ENCODE measurements at places on chromosomes 13 and 19.

GRCh38 chr19:23440207-23440606, 44.9 kb upstream of the ZNF91 start:
- no peak for DNase-seq

GRCh38 chr19:38736036-38736412, 8.2 kb downstream of the CAPN12 start:
- peak; percentile 74 for DNase-seq

- no peak for DNase-seq
Observed at GRCh38 chr19:11239377-11240000, at the start of gene ANGPTL8. ANGPTL8 (plus strand) TSS chr19:11239619; CDS start chr19:11239638, 19 bp downstream.

- no peak for DNase-seq
Observed at GRCh38 chr19:12787458-12787857, 3.8 kb upstream of the JUNB start.

GRCh38 chr19:54532528-54532927, 29.9 kb downstream of the LAIR2 start:
- peak; percentile 62 for DNase-seq

- no peak for DNase-seq
Observed at GRCh38 chr19:8194528-8195267, 14.5 kb upstream of the CERS4 start.

- DNase-seq = no peak
Observed at GRCh38 chr13:37657134-37657533, 58.6 kb upstream of the POSTN start.

DNA sequence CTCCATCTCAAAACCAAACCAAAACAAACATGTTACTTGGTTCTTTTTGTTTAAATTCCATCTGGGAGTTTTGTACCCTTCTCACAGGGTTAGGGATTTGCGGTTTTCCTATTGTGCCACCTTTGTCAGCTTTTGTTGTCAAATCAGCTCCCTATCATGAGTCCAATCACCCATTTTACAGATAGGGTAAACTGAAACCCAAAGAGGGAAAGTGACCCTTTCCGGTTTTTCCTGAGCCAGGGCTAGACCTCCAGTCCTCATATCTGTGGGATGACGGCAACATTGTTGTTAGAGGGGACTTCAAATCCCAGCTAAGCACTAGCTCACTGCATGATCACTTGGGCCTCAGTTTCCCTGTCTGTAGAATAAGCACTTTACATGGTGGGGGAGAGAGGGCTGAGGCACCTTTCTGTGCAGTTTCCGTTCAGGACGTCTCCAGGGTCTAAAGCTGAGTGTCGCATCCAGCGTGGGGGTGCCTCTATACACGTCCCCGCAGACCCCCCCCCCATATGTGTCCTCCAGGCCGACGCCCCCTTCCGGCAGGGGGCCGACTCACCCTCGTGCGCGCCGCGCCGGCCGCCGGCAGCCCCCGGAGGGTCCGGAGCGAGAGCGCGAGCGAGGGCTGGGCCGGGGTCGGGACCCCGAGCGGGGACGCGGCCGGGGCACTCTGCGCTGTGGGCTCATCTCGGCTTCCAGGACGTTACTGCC, 3.9 kb downstream of the CCDC194 start:
- no peak for DNase-seq

- no peak for DNase-seq
Observed at GRCh38 chr13:87889254-87889653, 218.1 kb downstream of the SLITRK5 start.

DNA sequence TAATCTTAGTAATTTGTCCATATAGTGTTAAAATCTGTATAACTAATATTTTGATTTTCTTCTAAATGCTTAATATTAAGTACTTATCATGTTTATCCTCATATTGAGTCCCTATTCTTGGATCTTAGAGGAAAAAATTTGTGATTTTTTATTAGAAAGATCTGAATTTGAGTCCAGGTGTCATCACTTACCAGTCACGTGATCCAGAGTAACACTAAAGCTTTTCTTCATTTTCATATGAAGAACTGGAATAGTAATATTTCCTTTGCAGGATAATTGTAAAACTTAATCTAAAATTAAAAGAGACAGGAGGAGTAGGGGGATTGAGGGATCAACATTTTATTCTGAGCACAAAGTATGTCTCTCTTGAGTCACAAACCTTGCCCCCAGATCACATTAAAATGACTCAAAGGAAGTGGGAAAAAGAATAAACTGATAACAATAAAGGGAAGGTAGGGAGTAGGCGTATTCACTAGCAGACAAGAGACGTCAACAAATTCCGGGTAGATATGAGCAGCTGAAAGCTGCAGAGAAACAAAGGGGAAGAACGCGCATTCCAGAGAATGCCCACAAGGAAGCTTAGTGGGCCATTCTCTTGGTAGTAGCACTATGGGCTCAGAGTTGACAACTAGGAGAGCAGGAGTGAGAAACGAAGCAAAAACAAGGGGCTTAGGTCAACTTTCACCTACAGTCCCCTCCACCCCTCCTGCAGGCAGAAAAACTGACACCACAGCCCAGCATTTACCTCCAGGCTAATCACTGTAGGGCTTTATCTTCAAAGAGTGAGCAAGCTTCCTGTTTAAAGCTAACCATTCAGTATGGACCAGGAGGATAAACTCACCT, 123.1 kb downstream of the SPRY2 start:
- DNase-seq = no peak

- peak; percentile 46 for DNase-seq
Observed at GRCh38 chr13:32443111-32443510, 15.2 kb upstream of the N4BP2L1 start.

Data from GM19239 (cell line).